ENCODE measurements at places on chromosomes 6 and 20.

DNA sequence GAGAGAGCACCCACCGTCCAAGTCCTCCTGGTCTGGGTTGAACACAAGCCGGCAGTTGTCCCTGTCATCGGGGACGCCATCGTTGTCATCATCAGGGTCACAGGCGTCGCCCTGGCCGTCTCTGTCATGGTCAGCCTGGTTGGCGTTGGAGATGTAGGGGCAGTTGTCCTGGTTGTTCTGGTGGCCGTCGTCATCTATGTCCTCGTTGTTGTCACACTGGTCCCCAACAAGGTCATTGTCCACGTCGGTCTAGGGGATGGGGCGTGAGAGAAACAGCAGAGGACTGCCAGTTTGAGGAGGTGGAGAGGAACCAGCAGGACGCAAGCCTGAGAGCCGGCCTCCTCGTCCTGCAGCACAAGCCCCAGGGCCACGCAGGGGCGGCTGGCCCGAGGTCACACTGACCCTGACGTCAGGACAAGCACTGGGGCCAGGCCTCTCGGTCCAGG, 28.5 kb downstream of the THBS2 start:
- DNase-seq: no peak

DNA sequence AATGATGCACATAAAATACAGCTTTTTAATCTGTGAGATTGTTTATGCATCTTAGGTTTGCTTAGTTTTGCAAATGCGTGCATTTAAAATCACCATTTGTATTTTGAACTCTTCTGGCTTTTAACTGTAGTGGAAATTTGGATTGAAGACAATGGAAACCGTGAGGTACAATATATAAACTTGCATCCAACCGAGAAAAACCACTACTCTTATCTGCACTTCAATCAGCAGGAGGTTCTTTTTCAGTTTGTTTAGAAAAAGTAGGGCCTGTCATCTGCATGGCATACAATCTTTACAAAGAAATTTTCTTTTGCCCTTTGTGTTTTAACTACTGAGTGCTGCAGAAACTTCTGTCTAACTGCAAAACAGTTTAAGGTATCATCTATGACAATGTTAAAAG, 132.8 kb downstream of the LAMA2 start:
- DNase-seq: no peak

DNA sequence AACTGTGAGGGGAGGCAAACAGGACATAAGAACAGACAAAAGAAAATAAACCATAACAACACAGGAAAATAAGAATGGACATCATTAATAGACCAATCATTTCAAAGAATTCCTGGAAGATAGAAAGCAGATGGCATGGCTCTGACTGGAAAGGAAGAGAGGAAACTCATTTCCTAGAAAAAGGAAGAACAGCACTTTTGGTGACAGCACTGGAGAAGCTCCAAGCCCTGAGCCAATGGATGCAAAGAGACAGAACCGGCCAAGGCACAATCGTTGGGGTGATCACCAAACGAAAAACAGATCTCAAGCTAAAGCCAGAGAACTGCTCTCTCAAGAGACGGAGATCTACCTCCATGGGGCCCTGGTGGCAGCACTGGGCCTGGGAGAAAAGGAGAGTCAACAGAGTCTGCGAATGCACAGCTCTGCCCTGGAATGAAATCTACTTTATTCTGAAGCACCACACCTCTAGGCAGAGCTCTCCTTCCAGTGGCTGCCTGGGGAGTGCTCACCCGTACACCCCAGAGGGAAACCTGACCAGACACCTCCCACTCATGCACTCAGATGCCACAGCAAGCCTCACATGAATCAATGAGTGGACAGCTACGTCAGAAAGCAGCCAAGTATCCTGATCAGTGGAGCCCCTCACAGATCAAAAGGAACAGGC, 24.2 kb downstream of the KIAA0319 start:
- DNase-seq: no peak

GRCh38 chr6:170347091-170347490, 40.5 kb downstream of the FAM120B start:
- DNase-seq: no peak

DNA sequence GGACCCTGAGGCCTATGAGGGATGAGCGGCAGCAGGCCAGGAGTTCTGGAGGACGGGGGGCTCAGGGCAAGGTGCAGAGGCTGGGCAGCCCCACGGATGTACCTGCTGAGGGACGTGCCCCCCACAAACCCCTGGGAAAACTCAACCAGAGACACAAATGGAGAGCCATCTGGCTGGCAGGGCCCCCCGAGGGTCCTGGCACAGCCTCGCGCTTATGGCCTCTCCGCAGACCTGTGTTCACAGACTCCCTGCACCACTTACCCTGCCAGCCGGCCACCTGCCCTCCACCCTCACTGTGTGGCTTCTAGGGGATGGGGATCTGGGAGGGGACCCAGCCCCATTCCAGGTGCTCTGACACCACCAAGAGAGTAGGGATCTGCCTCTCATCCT, 3.4 kb upstream of the ZBTB46 start:
- no peak for DNase-seq

DNA sequence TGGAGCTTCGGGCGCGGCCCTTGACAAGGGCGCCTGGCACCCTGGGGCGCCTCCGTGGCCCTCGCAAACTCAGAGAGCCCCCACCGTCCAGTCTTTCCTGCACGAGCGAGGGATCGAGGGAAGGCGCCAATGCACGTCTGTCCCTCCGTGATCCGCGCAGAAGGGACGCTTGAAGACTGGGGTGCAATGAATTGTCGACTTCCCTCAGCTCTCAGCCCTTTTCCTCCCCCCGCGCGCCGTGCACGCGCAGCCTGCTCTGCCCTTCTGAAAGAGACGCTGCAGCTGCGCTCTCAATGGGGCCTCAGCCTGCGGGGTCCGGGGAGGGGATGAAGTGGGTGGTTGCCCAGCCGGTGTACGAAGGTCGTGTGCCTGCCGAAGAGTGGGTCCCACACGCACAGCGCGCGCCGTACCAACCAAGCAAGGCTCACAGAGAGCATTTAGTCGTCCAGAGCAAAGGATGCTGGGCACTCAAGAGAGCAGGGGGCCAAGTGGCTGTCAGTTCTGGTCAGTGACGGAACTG, 5.5 kb upstream of the SOX4 start:
- no peak for DNase-seq

DNA sequence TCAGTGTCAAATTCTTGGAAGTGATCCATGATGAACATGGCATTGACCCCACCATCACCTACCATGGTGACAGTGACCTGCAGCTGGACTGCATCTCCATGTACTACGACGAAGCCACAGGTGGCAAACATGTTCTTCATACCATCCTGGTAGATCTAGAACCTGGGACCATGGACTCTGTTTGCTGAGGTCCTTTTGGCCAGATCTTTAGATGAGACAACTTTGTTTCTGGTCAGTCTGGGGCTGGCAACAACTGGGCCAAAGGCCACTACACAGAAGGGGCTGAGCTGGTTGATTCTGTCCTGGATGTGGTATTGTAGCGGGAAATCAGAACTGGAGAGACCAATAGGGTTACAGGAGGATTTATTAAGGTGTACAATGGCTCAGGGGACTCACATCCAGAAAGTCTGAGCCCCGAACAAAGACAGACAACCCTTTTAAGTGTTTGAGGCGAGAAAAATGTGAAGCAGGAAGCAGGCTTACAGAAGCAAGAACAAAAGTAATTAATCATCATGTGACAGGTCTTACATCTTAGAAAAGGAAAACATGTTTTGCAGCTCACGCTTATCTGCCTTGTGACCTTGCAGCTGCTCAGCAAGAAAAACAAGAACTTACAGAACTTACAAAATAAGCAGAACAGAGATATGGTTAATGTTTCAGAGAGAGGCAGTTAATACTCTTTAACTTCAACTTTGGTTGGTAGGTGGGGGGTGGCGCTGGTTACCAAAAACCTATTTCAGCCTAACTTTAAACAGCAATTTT, 58.8 kb upstream of the MOCS1 start:
- DNase-seq: no peak

DNA sequence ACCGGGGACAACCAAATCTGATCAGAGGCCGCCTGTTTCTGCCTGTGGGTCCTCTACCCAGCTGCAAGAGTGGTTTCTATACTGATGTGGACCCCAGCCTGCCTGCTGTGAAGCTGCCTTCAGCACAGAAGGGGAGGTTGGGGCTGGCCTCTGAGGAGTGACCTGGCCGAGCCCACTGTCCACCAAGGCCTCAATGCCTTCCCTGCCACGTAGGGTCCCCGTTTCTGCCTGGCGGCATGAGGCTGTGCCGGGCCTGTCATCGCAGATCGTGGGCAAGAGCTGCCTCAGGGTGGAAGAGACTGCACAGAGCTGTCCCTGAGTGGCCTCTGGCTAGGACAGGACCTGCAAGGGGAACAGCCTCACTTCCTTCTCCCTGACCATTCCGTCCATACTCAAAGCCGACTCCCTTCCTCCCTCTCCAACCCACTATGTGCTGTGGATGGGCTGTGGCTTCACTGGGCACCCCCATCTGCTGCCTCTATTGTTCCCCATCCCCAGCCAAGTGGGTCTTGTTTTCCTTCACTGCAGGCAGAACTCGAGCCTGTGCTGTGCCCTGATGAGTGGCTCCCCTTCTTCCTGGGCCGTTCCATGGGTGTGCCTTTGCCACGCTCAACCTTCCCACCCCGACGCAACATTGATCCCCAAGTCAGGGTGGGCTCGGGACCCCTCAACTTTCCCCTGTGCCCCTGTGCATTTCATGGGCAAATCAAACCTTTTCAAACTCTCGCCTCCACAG, 60.3 kb downstream of the ERMARD start:
- DNase-seq: no peak

- DNase-seq: no peak
These were observed 4.7 kb downstream of the ADA start for GRCh38 chr20:44646641-44647274.

DNA sequence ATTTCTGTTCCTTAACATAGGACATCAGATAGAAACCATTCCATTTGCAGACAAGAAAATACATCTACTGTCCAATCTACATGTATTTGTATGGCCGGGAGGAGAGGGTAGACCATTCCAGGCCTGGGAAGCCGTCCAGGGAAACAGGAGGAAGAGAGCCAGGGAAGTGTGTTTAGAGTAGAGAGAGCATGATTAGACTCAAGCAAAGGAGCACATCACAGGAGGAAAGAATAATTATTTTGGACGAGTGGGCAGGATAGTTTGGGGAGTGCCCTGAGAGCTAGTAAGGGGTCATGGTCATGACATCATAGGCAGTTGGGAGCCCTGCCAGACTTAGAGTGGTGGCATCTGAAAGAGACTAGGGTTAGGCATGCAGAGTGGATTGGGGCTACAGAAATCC, 250.0 kb downstream of the HIVEP2 start:
- no peak for DNase-seq

- no peak for DNase-seq
These were observed 126.8 kb downstream of the AKAP7 start for GRCh38 chr6:131262060-131262459.

DNA sequence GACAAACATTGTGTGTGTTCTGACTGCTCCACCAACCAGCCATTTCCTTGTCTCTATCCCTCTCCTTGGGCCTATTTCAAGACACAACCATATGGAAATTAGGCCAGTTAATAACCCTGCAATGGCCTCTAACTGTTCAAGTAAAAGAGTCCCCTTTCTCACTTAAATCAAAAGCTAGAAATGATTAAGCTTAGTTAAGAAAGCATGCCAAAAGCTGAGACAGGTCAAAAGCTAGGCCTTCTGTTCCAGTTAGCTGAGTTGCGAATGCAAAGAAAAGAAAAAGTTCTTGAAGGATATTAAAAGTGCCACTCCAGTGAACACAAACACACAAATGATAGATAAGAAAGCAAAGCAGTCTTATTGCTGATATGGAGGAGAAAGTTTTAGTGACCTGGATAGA, 22.5 kb downstream of the SERINC1 start:
- no peak for DNase-seq

DNA sequence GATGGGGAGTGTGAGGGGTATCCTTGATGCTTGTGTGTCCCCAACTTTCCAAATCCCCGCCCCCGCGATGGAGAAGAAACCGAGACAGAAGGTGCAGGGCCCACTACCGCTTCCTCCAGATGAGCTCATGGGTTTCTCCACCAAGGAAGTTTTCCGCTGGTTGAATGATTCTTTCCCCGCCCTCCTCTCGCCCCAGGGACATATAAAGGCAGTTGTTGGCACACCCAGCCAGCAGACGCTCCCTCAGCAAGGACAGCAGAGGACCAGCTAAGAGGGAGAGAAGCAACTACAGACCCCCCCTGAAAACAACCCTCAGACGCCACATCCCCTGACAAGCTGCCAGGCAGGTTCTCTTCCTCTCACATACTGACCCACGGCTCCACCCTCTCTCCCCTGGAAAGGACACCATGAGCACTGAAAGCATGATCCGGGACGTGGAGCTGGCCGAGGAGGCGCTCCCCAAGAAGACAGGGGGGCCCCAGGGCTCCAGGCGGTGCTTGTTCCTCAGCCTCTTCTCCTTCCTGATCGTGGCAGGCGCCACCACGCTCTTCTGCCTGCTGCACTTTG, at the start of gene TNF:
Gene TNF, plus strand, starts transcription at position 231 of the 567 bp plus-strand sequence. Its CDS starts 177 bp downstream, at position 408.
- DNase-seq: peak; percentile 64

GRCh38 chr6:148128014-148128730, 214.5 kb upstream of the SASH1 start:
- DNase-seq: no peak

GRCh38 chr6:104940893-104941728, 15.8 kb upstream of the LIN28B start:
- DNase-seq: no peak

DNA sequence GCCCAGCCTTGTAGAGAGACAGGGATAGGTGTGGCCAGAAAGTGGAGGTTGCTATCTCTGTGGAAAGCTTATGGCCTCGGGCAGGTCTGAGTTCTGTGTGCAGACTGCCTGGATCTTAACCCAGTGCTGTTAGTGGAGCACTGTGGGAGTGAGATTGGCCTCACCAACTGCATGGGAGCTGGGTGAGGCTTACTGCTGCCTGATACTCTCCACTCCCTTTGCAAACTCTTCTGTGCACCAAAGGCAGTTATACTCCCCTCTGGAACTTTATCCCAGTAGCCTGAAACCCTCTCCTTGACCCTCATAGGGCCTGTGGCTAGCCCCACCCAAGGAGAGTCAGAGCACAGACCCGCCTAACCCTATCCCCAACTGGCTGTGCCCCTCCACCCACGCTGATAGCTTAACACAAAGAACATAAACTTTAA, 41.4 kb upstream of the PKIB start:
- no peak for DNase-seq

DNA sequence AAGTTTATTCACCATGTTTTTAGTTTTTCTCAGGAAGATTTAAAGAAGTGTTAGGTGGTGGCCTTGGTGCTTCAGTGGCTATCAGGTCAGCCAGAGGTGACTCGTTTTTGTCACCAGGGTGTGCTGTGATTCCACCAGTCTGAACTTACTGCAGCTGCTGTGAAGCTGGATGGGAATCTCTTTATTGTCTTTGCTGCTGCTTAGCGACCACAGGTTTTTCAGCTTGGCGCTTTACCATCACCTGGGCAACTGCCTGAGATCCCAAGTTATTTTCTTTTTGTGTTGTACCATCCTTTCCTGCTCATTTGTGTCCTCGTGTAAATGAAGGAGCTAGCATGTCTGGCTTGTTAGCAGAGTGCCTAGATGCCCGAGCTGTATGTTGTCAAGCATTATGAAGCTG, 146.9 kb downstream of the MACROD2 start:
- no peak for DNase-seq

- peak; percentile 30 for DNase-seq
These were observed 5.3 kb downstream of the MMP9 start for GRCh38 chr20:46013829-46014516.

All from stimulated activated CD8-positive, alpha-beta memory T cell treated with anti-CD3 and anti-CD28 coated beads, Interleukin-4, amount 100 ng/mL, for 4 hours (primary cell).